DMS153 (cell line): ENCODE measurements at places on chromosomes 6 and 20.

DNA sequence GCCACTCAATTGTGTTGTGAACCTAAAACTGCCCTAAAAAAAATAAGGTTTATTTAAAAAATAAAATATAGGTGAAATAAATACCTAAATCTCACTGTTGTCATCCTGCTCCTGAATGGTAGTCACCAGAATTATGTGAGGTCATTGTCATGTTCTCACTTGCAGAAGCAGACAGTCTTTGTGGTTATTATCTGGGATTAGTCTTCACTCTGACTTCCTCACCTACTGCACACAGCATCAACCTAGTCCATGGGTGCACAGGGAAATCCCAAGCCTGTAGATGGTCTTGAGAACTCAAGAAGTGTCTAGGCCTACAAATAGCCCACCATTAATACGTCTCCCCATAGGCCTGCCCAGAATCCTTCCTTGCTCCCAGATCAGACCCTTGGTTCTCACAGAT lies 97.0 kb downstream of the FOXF2 start:
- DNase-seq: no peak

- no peak for DNase-seq
Observed at GRCh38 chr6:141415896-141416295, 716.8 kb upstream of the GJE1 start.

DNA sequence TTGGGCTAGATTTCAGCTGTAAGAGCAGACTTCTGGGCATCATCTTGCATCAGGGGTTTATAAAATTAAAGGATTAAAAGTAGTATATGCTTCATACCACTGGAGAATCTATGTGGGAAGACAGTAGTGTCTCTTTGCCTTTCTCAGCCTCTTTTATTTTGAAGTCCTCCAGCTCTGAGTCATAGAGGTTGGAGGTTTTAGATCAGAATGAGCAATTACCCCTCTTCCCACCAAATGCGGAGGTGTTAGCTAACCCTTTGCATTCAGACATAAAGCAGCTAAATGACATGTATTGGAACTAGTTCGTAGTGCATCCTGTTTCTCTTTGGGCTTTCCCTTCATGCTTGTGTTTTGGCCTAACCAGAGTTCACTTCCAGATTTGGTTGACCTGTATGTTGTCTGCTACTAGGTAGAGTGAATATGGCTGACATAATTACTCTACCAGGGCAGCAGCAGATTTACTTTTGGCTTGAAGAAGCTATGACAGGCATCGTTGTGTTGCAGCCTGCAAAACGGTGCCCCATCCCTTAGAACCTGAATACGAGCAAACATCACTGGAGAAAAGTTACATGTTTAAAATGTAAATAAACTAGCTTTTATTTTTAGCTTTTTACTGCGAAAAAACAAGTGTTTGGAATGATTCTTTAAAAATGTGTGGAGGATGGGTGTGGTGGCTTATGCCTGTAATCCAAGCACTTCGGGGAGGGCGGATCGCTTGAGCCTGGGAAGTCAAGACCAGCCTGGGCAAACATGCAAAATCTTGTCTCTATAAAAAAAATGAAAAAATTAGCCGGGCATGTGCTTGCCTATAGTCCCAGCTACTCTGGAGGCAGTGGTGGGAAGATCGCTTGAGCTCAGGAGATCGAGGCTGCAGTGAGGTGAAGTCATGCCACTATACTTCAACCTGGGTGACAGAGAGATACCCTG lies 82.2 kb downstream of the MYO6 start:
- no peak for DNase-seq

GRCh38 chr6:103280417-103280816 lies 1579.3 kb downstream of the HACE1 start:
- DNase-seq: no peak

- DNase-seq: no peak
Observed at GRCh38 chr6:148491638-148492251, 149.1 kb downstream of the SASH1 start.

DNA sequence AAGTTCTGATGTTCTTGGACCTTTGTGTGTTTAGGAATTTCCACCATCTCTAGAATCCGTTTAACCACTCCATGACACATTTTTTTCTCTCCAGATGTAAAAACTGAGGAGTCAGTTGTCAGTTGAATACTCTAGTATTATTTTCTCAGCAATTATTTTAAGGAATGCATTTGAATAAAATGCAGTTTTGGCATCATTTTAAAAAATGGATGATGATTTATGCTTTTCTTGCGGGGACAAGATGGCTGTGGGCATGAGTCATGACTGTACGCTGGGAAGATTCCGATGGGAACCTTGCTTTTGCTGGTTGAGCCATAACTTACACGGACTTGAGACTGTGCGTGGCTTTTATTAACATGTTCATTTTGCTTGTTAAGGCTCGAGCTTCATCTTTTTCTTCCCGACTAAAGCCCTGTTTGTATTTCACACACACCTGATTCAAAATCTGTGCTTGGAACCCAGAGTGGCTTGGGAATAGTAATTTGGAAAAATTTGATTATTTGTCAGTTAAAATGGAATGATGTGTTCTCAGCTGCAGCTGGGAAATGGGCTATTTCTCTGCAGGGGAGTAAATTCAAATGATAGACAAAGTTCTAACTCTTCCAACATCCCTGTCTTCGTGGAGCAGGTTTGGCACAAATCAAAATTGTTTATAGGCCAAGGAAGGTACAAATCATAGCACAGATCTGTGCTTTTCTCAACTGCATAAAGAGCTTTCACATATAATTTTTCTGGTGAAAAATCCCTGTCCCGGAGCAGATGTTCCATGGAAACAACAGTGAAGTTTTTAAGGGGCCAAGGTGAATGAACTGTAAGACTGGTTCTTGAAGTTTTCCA lies 470.5 kb upstream of the JAG1 start:
- no peak for DNase-seq

DNA sequence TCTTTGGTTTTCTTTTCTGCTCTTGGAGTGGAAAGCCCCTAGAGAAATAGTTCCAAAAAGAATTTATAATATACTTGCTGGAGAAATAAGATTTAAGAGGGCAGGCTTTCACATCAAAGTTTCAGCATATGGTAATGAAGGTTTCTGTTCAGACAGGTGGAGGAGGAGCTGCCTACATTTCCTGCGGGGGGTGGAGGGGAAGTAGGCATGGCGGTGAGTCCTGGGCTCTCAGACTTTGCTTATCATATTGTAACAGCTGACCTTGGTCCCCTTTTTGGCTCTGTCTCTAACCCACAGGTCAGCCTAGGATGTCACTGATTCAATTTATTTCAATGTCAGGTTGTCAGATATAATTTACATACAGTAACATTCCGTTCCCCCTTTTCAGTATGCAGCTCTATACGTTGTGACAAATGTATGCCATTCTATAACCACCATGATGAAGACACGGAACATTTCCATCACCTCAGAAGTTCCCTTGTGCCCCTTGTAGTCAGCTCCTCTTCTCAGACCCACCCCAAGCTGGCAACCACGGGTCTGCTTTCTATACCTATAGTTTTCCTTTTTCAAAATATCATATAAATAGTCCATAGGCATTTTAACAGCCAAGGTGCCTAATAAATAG lies 77.6 kb upstream of the GGTLC1 start:
- no peak for DNase-seq

DNA sequence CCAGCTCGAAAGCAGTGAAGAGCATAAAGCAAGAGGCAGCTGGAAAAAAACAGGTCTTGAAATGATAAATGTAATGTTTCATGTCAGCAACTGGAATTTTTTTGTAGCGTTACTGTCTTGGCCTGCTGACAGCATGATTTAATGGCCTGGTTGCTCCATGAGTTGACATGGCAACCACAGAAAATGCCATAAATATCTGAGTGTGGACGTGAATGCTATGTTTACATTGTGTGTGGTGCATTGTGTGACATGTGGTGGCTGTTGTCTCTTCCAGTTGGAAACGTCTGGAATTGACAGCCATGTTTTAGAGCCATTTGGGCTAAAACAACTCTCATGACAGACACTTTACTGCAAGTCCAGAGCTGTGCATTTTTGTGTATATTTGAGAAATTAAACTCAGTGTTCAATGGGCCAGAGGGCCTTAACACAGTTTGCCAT lies 170.0 kb downstream of the FOXA2 start:
- peak; percentile 17 for DNase-seq

DNA sequence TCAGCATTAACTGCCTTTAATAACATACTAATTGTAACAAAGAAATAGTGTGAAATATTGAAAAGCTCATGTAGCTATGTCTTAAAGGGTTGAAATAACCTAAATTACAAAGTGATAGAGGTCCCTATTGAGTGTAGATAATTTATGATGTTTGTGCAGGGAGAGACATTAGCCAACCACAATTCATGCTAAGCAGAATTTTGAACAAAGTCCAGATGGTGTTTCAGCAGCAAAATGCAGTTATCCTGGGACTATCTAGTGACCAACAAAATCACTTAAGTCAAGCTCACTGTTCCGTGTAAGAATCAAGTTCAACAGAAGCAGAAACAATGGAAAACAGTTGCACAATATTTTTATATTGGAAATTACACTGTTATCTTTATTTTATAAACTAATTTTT lies 218.5 kb downstream of the SIM1 start:
- DNase-seq: no peak

- no peak for DNase-seq
Observed at GRCh38 chr6:144804246-144804790, 519.2 kb downstream of the UTRN start.

- DNase-seq: no peak
Observed at GRCh38 chr20:61257611-61258010, 5.5 kb downstream of the CDH4 start.

DNA sequence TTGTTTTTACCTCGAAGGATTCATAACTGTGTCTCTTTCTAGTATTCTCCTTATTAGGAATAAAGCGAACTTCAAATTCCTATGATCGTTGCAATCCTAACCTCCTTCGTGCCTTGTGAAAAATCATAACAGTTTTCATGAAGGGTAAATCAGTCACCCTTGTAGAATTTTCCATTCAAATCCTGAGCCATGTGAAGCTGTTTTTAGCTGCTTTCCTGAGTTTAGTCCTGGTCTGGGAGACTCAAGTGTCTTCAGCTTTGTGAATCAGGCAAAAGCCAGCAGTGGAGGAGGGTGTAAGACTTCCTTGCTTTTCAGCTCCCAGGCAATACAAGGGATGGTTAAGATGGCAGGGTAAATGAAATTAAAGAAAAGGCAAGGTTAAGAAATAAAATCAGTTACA lies 24.3 kb downstream of the GCNT2 start:
- DNase-seq: no peak

GRCh38 chr6:46002264-46002663 lies 13.4 kb downstream of the CLIC5 start:
- DNase-seq: no peak

DNA sequence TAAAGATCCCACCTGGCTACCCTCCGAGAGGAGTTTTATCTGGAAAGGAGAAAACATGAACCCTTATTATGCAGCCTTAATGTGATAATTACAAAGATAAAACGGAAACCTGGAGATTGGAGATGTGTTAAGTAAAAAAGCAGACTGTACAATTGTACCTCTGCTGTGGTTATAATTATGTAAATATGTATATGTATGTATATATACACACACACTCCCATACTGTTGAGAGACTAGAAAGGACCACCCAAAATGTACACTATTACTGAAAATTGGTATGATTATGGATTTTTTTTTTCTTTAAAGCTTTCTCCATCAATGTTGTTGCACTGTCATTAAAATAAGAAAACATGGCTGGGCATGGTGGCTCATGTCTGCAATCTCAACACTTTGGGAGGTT lies 72.1 kb upstream of the BCLAF1 start:
- no peak for DNase-seq

DNA sequence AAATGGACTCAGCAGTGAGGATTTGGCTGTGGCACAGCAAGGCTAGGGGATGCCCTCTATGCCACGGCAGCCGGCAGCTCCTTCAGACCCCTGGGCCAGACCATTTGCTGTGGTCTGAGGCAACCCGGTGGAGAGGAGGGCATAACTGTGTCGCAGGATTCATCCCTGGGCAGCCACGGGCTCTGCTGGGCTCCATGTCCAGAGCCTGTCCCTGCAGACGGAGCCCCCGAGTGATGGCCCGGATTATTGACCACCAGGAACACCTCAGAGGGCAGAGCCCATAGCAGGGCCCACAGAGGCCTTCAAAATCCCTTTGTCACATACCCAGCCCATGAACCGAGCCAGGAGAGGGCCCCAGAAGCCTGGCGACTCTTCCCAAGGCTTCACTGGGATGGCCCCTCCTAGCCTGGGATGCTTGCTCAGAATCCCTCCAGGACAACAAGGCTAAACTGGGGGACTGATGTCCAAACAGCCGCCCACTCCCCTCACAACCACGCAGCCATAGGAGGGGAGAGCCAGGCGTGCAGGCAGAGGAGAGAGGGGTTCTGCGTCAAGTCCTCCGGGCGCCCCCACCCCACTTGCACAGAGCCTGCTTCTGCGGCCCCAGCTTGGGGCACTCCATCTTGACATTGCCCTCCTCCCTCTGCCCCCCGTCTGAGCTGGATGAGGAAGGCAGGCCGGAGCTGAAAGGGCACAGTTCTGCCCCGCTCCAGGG lies 68.2 kb upstream of the AFDN start:
- DNase-seq: no peak

DNA sequence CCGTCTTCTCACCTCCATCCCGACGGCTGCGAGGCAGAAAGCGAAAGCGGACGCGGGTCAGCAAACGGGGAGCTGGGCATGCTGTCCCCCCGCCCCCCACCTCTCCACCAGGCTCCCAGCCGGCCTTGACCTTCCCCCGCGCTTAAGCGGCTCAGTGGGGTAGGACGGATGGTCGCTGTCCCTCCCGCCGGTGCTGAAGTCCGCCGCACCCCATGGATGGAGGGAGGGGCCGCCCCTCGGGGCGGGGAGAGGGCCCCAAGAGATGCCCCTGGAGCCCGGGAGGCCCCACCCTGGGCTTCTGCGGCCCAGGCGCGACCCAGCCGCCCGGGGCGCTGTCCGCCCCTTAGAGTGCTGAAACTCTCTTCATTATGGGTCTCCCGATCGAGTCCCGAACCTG lies at the start of gene KCNB1:
KCNB1 (minus strand) TSS at position 48 of the 397 bp plus-strand sequence. CDS start 188 bp downstream, outside the sequence.
- no peak for DNase-seq

DNA sequence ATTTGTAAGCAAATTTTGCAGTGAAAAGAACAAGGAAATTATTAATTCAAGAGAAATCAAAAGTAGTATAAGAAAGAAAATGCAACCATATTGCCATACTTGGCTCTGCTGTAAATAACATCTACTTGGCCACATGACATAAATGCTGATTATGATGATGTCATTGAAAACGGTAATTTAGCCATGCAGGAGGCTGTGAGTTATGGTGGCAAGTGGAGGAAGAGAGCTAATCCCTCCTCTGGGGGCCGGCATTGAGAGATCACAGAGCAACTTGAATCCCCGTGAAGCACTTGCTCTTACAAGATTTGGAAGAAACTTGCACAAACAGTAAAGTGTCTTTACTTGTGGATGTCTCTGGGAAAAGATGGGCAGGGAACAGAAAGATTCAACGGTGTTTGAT lies 456.6 kb downstream of the PREX1 start:
- no peak for DNase-seq

GRCh38 chr6:63661769-63662168 lies 26.2 kb downstream of the PHF3 start:
- no peak for DNase-seq

GRCh38 chr6:7183707-7184106 lies 75.9 kb downstream of the RREB1 start:
- no peak for DNase-seq

DNA sequence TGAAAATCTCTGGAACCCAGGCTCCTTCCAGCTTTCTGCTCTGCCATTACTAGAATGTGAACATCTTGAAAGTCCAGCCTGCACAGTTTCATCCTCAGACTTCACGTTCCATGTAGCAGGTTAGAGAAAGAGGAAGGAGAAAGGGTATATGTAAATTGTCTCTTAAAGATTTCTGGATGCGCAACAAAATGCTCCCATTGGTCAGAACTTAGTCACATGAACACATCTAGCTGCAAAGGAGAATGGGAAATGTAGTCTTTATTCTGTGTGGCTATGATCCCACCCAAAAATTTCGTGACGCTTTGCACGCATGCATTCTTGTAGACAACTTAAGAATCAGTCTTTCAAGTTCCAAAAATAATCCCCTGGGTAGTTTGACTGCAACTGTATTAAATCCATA lies 46.4 kb upstream of the CHD6 start:
- no peak for DNase-seq
